ENCODE measurements at places on chromosomes 3 and 15.

DNA sequence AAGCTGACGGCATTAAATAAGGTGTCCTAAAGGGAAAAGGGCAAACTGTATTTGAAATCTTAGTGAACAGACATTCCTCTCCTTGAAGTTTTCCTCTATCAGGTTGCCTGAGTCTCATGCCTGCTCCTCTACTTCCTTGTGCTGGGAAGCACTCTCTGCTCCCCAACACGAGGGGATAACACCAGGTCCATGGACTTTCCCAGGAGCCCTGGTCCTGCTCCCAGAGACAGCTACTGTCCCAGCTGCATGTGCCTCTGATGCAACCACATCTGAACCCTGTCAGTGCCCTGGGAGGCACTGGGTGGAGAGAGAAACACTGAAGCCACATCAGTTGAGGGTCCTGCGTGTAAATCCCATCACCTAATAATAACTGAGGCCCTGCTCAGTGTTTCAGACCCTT is 7.4 kb downstream of the TLR9 start:
- no peak for DNase-seq

GRCh38 chr3:195033531-195034091 is 237.3 kb downstream of the XXYLT1 start:
- no peak for DNase-seq

- peak; percentile 15 for DNase-seq
Measured at GRCh38 chr15:39585871-39586301, 5.0 kb downstream of the THBS1 start.

DNA sequence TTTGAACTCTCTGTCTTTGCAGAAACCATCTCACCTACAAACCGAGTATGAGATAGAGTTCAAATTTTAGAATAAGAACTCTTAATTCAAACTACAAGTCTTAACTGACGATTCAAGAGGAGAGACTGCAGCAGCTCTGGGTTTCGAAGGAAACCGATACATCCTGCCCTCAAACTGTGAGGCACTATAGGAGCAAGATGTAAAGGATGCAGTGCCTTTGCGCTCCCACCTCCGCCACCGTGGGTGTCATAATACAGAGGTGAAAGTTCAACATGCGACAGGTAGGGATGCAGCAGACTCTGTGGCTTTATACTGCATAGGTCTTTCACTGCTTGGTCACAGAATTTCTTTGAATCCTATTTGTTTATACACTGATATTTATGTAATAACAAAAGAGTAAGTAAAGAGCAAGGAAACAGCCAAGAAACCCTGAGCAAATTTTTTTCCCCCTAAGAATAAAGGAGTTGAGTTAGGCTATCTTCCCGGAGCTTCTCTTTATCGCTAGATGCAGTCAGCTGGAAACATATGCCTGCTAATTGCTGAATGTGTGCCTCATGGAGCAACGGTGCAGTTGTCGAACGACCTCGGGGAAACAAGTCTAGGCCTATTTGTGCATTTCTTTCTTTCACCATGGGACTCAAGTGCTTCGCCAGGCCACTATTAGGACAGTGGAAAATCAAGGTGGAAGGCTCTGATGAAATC is 1097.6 kb upstream of the CFAP20DC start:
- DNase-seq, result no peak

DNA sequence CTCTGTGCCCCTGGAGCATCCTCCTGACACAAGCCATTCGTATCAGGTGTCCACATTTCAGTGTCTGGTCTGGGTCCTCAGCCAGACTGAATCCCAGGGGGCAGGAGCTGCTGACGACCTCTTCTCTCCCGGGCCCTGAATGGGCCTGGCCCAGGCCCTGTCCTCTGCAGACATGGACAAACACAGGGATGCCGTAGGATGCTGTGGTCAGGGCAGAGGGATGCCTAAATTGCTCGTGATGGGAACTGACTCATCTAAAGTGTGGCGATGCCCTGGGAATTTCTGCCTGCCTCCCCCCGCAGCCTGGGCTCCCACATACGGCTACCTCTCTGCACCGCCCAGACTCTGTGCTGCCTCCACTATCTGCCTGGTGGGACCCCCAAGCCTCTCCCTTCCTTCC is 58.5 kb upstream of the CTSH start:
- DNase-seq, result no peak

GRCh38 chr15:57228395-57228794 is 147.9 kb upstream of the CGNL1 start:
- no peak for DNase-seq

DNA sequence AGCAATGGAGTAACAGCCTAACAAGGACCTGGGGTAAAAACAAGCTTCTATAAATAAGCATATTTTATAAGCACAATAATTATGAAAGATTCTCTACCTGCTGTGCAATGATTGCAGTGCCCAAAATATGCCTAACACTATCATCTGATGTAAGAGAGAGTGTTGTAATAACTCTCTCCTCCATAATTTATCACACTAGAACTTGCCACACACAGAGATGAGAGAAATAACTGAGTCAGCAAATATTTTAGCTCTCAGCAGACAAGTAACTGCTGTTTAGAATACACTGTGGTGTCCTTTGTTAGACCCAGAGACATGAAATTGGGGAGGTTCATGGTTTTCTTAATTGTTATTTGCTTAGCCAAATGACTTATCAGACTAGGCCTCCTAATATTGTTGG is 105.3 kb upstream of the ACP3 start:
- no peak for DNase-seq

DNA sequence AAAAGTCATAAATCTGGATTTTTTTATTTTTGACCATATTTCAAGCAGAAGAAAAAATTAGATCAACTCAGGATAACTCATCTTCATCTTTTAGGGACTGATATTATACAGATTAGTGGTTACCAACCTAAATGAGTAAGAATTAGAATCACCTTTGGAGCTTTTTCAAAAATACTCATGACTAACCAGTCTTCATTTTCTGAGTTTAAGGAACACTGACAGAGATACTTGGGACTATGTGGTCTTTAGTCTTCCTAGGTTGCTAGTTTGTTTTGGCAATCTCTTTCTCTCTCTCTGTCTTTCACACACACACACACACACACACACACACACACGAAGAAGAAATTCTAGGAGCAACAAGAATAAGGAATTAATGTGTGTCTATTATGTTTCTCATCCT is 50.1 kb downstream of the TMOD3 start:
- DNase-seq, result peak; percentile 3

GRCh38 chr15:77737238-77738037 is 104.7 kb upstream of the LINGO1 start:
- DNase-seq, result no peak

DNA sequence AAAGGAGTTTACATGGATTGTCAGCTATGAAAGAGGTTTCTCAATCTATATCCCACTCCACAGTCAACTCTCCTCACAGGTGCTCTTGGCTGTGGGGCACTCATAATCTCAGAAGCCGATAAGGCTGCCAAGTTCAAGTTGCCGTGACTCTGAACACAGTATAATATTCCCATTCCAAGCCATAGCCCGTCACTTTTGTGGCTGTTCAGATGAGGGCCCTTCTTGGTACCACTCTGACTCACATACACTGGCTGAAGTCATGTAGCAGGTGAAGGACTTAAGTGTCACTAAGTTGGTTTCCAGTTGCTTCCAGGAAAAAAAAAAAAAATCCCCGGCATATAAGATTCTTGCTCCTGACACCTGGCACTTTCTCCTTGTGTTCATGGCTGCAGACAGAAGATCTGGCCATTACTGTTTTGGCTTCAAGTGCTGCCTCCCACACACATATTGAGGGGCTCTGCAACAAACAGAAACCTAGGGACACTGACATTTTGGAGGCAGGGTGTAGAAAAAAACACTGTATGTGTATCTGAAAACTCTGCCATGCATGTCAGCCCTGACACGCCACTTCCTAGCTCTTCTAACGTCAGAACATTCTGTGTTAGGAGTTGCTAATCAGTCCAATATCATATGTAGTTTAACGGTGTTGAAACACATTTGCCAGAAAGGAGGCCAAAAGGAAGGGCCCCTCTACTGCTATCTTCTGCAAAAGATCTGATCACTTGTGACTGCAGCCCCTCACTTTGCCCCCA is 170.2 kb upstream of the ICE2 start:
- no peak for DNase-seq

DNA sequence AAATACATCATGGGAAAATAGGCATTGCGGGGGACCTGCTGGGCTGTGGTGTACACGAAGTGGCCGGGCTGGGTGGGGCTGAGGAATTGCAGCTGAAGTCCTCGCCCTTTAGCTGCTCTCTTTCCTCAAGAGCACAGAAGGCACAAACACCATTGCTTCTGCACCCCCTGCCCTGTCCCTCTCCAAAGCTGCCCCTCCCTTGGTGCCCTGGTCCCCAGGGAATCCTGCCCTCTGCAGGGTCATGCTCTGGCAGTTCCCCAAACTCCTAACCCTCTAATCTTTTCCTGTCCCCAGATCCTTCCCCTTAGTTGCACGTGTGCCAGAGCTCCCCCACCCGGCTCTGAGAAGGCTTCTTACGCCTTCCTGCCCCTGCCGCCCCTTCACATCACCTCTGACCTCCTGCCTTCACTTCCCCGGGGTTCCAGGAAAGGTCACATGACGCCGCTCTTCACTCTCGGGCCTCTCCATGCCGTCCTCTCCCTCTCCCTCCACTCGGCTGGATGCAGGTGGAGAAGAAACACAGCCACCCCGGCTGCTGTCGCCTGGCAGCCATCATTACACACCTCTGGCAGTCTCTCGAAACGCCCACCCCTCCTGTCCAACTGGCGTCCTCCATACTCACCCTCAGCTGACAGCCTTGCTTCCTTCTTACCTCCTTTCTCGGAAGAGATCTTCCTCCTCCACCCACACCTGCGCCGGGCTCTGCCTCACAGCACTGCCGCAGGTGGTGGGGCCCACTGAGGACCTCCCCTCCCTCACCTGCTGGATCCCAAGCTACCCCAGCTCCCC is 6.9 kb upstream of the PCSK6 start:
- DNase-seq, result no peak

DNA sequence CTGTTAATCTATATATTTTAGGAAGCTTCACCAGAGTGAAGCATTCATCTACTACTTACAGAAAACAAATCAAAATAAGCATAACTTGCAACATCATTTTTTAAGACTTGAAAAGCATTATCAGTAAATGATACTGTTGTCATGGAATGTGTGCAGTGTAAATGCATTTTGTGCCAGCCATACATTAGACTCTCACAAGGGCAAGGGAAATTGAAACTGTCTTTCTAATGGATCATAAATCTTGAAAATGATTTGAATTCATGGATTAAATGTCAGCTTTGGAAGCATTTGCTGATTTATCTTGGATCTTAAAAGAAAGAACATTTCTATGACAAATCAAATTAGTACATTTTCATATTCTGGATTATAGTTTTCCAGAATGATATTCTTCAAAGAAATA is 338.3 kb upstream of the SGO1 start:
- no peak for DNase-seq

DNA sequence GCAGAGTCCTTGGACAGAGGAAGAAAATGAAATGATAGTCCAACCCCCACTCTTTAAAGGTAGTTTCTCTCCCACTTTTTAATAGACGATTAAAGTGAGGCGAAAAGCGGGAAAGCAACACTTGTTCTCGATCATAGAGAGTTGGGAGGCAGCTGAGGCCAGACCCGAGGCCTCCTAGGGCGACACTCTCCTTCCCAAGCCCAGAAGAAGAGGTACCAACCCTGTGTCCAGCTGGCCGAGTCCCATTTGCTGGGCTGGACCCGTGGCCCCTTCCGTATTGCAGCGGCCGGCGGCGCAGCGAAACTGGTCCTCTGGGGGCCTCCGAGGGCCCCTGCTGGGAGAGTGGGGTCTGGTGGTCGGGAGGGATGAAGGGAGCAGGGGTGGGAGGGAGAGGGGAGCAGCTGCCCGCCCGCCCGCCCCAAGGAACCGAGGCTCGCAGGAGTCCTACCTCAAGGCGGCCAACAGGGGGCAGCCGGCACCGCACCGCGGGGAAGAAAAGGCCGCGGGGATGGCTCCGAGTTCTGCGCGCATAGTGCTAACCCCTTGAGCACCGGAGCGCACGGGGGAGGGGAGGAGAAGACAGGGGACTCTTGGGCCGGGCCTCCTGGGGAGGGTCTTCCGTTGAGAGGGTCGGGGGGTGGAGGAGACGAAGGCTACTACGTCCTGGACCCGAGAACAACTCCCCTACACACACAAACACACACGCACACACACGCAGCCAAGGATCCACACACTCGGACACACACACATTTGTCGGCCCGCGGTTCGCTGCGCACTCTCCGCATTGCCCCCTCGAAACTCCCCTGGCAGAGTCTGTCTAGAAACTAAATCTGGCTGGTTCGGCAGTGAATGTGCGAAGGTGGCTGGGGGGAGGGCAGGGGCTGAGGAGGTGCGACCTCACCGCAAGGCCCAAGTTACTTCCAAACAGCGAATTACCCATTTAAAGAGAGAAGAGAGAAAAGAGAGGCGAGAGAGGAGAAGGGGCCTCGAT is 2.0 kb downstream of the WNT5A start:
- no peak for DNase-seq

DNA sequence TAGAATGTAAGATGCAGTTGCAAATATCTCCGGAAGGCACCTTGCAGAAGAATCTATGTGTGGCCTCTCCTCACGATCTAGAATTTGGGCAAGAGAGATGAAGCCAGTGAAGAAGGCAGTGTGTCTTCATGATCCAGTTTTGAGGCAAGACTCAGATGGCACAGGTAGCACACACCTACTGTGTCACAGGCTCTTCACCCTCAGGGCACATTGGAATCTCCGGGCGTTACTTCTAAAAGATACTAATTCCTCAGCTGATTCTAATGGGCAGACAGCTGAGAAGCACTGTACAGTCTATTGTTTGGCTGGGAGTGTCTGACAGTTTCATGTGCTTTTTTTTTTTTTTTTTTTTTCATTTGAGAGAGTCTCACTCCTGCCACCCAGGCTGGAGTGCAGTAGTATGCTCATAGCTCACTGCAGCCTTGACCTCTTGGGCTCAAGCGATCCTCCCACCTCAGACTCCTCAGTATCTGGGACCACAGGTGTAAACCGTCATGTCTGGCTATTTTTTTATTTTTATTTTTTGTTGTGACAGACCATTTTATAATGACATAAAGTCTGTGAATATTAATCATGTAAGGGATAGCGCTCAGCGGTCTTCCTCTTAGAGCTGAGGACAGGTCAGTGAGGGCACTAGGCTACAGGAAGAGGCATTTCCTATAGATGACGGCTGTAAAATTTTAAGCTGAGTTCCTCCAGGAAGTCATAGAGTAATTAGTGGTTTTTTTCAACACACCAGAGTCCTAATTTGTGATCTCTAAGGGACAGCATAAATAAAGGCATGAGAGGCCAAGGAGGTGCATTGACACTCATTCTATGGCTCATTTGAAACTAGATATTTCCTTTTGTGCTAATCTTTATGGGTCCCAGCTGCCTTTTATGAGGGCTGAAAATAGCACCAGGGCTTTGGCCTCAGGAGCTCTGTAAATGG is 4.0 kb downstream of the C3orf52 start:
- no peak for DNase-seq

DNA sequence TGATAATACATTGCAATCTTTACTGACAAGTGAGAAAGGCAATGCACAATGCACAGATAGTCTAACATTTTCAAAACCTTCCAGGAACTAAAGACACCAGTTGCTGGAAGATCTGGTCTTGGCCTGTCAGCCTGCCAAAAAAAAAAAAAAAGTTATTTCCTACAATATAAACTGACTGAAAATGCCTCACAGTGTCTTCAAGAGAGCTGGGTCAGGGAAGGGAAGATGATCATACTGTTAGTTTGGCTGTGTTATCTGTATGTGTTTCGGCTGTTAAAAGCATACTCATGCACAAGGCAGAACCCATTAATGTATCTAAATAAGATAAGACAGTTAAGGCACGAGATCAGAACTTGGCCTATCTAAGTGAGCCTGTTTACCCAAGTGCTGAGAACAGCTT is 673.4 kb downstream of the MECOM start:
- DNase-seq, result no peak

All from pulmonary artery endothelial cell (primary cell).